HAP-1 (cell line): ENCODE measurements at places on chromosomes 4 and X.
A peak's percentile ranks its signal among the peaks of the same experiment; 100 is the strongest.

DNA sequence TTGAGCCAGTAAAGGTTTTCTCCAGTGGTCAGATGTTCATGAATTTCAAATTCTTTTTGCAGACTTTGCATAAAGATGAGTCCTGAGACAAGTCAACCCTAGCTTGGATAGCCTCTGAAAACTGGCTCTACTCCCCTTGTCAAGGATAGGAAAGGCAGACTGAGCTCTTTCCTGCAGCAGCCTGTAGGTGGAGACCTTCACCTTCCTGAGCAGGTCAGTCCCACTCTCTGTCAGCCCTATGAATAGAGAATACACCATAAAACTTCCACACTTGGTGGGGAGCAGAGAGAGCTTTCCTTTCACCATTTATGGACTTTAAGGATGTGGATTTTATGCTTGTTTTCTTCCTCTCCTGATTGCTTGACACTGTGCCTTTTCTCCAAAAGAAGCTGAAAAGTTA lies 41.9 kb downstream of the PCDH19 start:
- peak; percentile 61 for DNase-seq

GRCh38 chr4:41256740-41257256 lies at the start of gene UCHL1:
TSS of gene UCHL1 (plus strand) at chr4:41256928. CDS start at chr4:41256977, 49 bp downstream.
- peak; percentile 86 for DNase-seq

DNA sequence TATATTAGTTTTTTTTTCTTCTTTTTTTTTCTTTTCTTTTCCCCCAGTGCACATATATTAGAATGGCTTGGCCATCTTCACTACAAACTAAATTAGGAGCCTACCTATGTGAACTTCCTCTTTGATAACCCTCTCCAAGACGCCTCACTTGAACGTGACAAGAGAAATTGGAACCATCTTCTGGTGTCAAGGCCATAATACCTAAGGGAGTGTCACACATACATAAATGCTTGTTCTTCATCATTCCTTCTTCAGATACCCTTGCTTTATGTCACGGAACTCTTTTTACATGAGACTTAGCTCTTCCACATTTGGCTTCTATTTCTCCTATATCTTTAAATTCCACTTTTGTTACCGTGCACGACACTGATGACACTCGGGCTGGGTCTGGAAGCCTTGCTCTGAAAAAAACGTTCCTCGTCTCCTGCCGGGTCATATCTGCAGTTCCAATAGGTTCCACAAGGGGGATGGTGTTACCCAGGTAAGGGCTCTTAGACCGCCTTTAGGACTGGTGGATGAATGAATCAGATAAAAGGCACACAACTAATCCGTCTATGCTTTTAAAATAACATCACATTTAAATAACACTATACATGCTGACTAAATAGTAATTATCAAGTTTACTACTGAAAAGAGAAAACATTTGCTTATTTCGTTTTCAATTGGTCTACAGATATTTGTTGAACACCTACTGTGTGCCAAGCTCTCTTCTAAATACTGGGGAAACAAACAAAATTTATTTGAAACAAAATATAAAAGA lies 19.9 kb downstream of the DGAT2L6 start:
- DNase-seq, result peak; percentile 90

GRCh38 chrX:78105944-78106650 lies 2.0 kb downstream of the PGK1 start:
- DNase-seq, result peak; percentile 26

GRCh38 chr4:40180356-40180755 lies 16.5 kb upstream of the RHOH start:
- DNase-seq, result no peak

- peak; percentile 92 for DNase-seq
Measured at GRCh38 chrX:48475774-48476577, at the start of gene FTSJ1. TSS of gene FTSJ1 (plus strand) at chrX:48476199. CDS start at chrX:48478048, 1,849 bp downstream.
